ENCODE measurements at places on chromosomes 7 and 10.
A peak's percentile ranks its signal among the peaks of the same experiment; 100 is the strongest.

DNA sequence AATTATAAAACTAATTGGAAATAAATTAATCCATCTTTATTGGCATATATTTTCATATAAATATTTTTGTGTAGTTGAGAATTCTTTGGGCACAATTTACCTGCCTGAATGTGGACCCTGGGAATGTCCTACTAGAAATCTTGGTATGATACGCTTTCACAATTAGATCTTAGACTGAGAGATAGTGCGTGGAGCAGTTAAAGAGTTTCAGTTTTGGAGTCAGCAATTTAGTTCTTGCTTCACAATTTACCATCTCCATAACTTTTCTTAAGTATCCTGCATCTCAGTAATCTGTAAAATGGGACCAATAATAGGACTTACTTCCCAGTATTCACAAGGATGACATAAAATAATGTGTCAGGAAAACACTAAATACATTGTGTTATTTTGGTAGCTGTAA is 2.0 kb downstream of the MTPN start:
- H3K36me3 ChIP-seq = peaks cover 39% of the 10 kb centered on the region
- DNase-seq = no peak
- H3K27ac ChIP-seq = no peak overlapping the region
- peak overlapping the region; percentile 91 for H3K4me3 ChIP-seq
- H3K27me3 ChIP-seq = no peaks in the 10 kb centered on the region

DNA sequence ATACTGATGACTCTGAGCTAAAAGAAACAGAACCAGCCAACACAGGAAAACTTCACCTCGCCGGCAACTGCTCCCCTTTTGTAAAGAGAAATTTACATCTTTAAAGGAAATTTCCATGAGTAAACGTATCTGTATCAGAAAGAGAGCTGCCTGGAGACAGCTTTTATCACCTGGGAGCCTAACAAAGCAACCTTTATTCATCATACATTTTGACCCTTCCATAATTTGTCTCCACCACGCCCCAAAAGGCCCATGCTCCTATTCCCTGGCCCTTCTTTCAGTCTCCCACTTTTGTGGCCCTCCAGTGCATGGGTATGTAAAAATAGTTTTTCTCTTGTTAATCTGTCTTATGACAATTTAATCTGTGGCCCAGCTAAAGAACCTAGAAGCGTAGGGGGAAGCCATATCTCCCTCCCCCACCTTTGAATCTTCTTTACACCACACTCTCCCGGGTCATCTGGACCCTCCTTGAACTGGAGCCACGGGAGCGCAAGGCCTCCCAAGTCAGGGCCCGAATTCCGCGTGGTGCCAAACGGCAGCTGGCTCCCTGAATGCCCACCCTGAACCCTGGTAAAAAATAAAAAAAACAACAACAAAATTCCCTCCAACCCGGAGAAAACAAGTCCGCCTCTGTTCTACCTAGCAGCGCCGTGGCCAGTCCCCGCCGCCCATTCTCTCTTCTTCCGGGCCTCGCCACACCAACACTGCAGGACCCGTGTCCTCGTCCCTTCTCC is 15.4 kb upstream of the FKBP9 start:
- H3K4me3 ChIP-seq = no peak overlapping the region
- no peaks in the 10 kb centered on the region for H3K27me3 ChIP-seq
- no peak for DNase-seq

DNA sequence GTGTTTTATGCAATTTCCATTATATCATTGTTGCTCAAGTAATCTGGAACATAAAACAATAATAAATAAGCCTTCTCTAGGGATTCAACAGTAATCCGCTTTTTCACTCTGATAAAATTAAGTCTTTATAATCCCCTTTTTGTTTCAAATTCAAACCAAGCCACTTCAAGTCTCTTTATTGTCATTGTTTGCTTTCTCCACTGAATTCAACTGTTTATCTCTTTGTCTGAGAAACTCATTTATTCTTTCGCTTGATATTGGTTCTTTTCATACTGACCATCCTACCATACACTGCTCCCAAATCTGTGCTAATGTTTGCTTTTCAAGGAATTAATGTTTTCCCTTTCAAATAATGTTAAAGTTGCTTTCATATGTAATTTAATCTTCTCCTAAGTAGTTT is 550.4 kb upstream of the PCDH15 start:
- H3K36me3 ChIP-seq = no peaks in the 10 kb centered on the region
- H3K4me3 ChIP-seq = no peak overlapping the region
- H3K4me1 ChIP-seq = no peaks in the 10 kb centered on the region

DNA sequence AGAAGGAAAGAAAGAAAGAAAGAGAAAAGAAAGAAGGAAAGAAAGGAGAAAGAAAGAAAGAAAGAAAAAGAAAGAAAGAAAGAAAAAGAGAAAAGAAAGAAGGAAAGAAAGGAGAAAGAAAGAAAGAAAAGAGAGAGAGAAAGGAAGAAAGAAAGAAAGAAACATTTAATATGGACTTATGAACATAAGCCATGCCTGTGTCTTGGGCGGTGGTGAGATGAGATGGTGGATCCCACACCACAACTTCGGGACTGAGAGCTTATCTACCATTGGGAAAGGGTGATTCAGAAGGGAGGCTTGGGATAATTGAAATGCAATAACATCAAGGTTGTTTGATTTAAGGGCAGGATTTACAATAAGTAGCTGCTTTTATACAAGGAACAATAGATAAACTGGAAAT is 843.9 kb upstream of the AUTS2 start:
- no peaks in the 10 kb centered on the region for H3K4me1 ChIP-seq
- no peak overlapping the region for H3K4me3 ChIP-seq
- H3K27me3 ChIP-seq = no peaks in the 10 kb centered on the region

DNA sequence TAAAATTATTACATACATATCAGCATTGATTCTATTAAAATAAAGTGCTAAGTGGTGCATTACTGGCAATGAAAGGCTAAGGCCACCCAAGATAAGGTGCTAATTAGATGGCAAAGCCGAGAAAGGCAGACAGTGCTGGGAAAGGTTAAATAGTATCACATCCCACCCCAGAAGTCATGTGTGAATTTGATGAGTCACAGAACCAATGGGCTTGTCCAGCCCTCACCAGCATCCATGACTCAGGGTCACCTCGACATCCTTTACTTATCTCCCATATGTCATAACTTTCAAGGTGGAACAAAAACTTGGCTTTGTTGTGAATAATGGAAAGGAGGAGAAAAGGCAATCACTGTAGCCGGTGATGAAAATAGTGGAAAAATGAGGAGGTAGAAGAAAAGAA is 459.1 kb downstream of the PLXNA4 start:
- H3K27ac ChIP-seq = no peak overlapping the region
- no peak overlapping the region for H3K4me3 ChIP-seq
- DNase-seq = no peak
- peaks cover 13% of the 10 kb centered on the region for H3K4me1 ChIP-seq
- H3K36me3 ChIP-seq = no peaks in the 10 kb centered on the region
- H3K27me3 ChIP-seq = no peaks in the 10 kb centered on the region

- no peaks in the 10 kb centered on the region for H3K27me3 ChIP-seq
- no peak overlapping the region for H3K27ac ChIP-seq
- H3K36me3 ChIP-seq = no peaks in the 10 kb centered on the region
- no peak for DNase-seq
Measured at GRCh38 chr10:125878957-125879835, 1.9 kb downstream of the DHX32 start.

GRCh38 chr10:124354411-124355382 is 64.0 kb downstream of the OAT start:
- H3K4me1 ChIP-seq = peaks cover 9% of the 10 kb centered on the region
- DNase-seq = peak; percentile 63
- no peaks in the 10 kb centered on the region for H3K27me3 ChIP-seq
- no peak overlapping the region for H3K27ac ChIP-seq
- H3K36me3 ChIP-seq = no peaks in the 10 kb centered on the region
- peak overlapping the region; percentile 43 for H3K4me3 ChIP-seq

DNA sequence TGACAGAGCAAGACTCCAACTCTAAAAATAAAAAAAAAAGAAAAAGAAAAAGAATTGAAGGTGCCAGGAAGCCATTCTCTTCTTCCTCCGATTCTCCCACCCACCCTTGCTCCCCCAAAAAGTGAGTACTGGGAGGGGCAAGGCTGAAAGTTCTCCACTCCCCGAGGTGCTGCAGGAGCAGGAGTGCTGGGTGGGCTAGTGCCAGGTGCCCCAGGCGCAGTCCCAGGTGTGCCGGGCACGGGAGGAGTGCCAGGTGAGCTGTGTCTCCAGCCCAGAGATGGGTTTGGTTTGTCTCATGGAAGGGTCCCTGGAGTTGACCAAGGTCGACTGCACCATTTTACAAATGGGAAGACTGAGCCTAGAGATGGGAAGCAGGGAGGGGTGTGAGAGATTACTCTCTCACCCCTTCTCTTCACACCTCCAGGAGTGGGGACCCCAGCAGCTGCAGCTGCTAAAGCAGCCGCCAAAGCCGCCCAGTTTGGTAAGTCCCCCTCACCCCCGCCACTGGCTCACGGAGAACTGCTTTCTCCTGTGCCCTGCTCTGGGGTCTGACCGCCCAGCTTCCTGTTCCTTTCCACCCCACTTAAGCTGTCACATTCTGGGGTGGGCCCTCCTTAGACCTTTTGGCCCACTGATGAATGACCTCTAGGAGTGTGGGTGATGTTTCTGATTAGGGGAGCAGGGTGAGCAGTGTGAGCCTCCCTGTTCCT is 26.2 kb upstream of the LIMK1 start:
- no peak overlapping the region for H3K27ac ChIP-seq
- H3K4me3 ChIP-seq = no peak overlapping the region
- H3K4me1 ChIP-seq = no peaks in the 10 kb centered on the region
- H3K27me3 ChIP-seq = no peaks in the 10 kb centered on the region
- DNase-seq = no peak

GRCh38 chr10:93090619-93091018 is 16.9 kb downstream of the CYP26A1 start:
- H3K27me3 ChIP-seq = no peaks in the 10 kb centered on the region
- no peak overlapping the region for H3K27ac ChIP-seq
- DNase-seq = no peak
- no peaks in the 10 kb centered on the region for H3K36me3 ChIP-seq
- H3K4me3 ChIP-seq = no peak overlapping the region
- H3K4me1 ChIP-seq = no peaks in the 10 kb centered on the region

DNA sequence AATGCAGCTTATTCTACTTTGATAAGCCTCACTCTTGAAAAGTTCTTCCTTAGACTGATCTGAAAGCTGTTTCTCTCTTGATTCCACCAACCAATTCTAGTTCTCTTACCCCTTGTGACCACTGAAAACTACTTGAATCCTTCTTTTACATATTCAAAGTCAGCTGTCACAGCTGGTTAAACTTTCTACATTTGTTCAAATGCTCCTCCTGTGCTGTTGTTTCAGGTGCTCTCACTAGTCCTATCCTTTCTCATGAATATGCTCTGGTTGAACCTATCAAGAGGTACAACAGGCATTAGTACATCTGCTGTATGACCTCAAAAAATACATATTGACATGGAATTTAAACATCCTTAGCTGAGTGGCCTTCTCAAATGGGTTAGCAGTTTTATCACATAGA is 91.5 kb downstream of the MYO3A start:
- no peak overlapping the region for H3K4me3 ChIP-seq
- H3K4me1 ChIP-seq = peaks cover 4% of the 10 kb centered on the region
- no peaks in the 10 kb centered on the region for H3K36me3 ChIP-seq
- H3K27ac ChIP-seq = no peak overlapping the region
- no peak for DNase-seq

DNA sequence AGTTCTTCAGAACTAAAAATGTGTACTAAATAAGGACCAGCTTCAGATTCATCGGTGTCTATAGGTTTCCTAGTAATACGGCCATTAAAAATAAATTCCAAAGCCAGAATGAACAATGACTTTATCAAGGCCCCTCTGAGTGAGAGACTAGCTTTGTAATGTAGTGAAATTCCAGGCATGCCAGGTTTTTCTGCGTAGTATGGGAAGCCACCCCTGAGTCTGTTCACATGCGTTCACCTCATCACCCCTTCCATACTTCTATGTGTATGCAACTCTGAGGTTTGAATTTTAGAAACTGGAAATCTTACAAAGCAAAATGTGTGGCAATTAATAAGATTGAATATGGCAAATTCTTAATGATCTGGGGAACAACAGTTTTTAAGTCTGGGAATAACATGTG is 24.5 kb downstream of the RNF32 start:
- no peak for DNase-seq
- no peaks in the 10 kb centered on the region for H3K27me3 ChIP-seq
- no peaks in the 10 kb centered on the region for H3K4me1 ChIP-seq
- H3K36me3 ChIP-seq = no peaks in the 10 kb centered on the region
- H3K4me3 ChIP-seq = no peak overlapping the region

- DNase-seq = peak; percentile 88
- peak overlapping the region; percentile 37 for H3K4me3 ChIP-seq
- H3K4me1 ChIP-seq = peaks cover 44% of the 10 kb centered on the region
- peak overlapping the region; percentile 84 for H3K27ac ChIP-seq
Measured at GRCh38 chr10:104350127-104350635, 3.5 kb upstream of the CFAP58 start.

- H3K27me3 ChIP-seq = no peaks in the 10 kb centered on the region
- no peak for DNase-seq
- no peak overlapping the region for H3K27ac ChIP-seq
- H3K4me3 ChIP-seq = no peak overlapping the region
Measured at GRCh38 chr7:40551685-40552576, 417.1 kb downstream of the SUGCT start.

DNA sequence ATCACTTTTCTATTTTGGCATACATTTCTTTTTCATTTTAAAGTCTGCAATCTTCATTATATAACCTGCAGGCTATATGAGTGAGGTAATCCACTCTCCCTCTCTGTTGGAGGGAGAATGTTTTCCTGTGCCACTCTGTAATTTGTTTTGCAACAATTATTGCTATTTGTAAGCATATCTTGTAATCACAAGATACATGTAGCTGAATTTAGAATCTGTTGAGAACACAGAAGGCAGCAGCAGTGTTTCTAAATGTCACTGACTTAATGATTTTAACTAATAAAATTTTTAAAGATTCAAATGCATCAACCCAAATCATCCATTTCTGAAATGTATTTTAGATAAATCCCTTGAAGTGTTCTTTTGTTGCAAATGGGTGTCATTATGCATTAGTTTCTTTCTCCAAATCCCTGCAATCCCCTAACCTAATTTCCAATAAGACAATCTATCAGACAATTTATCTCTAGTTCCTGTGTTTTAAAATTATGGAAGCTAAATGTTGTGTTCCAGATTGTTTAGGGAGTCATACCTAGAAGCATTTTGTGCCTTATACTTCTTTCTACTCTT is 19.8 kb upstream of the UMAD1 start:
- no peaks in the 10 kb centered on the region for H3K27me3 ChIP-seq
- no peaks in the 10 kb centered on the region for H3K36me3 ChIP-seq
- no peak overlapping the region for H3K27ac ChIP-seq
- DNase-seq = peak; percentile 25
- H3K4me3 ChIP-seq = no peak overlapping the region
- H3K4me1 ChIP-seq = no peaks in the 10 kb centered on the region

GRCh38 chr7:150891740-150892139 is 39.4 kb downstream of the AOC1 start:
- H3K4me1 ChIP-seq = no peaks in the 10 kb centered on the region
- no peak overlapping the region for H3K4me3 ChIP-seq
- no peaks in the 10 kb centered on the region for H3K36me3 ChIP-seq
- H3K27ac ChIP-seq = no peak overlapping the region

Measured in Karpas-422 (cell line).